ENCODE measurements at places on chromosomes 7 and 10.

DNA sequence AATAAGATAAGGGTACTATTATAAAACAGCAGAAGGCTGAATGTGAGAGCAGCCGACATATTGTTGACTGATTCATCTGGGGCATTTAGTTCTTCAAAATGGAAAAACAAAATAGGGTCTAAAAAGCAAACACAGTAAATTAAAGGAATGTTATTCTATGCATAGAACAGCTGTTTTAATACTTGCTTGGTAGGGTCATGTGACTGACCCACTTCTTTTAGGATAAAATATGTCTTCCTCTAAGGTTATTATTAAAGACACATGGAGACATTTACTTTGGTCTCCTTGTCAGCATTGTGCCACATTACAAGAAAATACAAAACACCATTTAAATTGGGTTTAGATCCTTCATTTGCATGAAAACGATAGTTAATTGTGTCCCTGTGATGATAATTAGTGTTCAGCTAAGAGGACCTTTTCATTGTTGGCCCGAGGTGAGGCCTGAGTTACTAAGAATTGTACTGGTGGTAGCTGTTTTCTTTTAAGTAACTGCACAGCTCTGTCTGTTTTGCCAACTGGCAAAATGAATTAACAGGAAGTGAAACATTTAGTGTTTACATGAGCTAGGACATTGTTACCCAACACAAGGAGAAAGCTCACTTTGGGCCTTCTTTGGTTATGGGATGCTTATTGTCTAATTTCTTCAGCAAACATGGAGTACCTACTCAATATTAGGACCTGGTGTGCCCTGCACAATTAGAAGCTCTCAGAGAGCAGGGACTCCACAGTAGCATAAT, 764.4 kb downstream of the LRMDA start:
- no peak for DNase-seq

DNA sequence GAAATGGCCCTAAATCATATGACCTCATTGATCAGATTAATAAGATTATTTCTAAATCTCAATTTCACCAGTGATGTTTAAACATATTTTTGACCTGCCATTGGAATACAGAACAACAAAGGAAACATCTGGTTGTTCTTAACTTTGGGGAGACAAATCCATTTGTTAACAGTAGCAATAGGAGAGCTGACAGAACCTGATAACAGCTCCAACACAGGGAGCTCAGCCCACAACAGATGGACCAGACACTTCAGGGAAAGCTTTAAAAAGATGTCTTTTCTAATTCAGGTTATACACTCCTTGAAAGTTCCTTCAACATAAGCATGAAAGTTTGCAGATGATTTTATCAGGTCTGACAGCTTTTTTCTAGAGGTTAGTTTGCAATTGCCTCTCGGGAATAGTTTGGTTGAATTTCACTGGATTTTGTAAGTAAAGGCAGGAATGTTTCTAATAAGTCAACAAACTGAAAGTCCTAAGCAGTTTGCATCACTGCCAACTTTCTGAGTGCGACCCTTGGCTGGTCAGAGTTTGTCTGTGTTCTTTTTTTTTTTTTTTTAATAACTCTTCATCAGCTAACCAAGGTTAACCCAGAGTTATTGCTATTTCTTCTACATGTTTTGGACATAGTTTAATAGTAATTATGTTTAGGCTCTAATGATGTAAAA, 6.5 kb upstream of the MET start:
- DNase-seq = no peak

GRCh38 chr7:24920451-24921361, 59.3 kb downstream of the OSBPL3 start:
- no peak for DNase-seq

GRCh38 chr7:30533886-30534285, 29.3 kb upstream of the GGCT start:
- DNase-seq = no peak

DNA sequence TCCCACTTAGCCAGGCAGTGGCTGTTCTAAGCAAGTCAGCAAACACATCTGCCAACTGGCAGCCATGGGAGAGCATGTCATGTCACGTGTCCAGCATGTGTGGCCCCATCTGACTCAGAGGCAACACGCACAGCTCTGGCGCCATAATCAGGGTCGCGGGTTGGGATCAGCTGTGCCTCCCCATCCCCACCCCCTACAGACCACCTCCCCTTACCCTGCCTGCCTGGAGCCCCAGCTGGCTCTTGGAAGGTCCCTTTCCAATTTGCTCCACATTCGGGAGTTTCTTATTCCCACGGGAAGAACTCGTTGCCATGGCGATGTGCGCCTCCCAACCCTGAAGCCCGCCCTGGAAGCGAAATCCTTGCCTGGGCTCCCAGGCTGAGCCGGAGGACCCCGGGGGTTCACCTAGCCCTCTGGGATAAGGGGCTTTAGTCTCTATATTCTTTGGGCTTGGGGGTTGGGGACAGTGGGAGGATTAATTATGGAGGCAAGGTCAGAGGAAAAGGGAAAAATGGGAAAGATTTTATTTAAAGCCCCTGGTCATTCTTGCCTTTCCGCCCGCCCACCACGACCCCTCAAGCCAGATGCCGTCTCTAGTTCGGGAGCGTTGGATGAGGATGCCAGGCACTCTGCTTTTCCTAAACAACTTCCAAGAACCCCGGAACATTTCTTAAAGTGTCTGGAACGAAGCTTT, 283.7 kb downstream of the ZEB1 start:
- peak; percentile 40 for DNase-seq

GRCh38 chr10:99062591-99062990, 173.1 kb downstream of the HPSE2 start:
- DNase-seq = no peak

GRCh38 chr7:127766831-127767459, 115.0 kb downstream of the SND1 start:
- no peak for DNase-seq
